Naive thymus-derived CD8-positive, alpha-beta T cell (primary cell): ENCODE measurements at places on chromosomes 12 and 14. TPM values are rescaled to one million over a fixed set of nuclear protein-coding genes. Genes with fewer than 3 reads are reported as not detected.

TSPAN19 gene
- total RNA-seq, result not detected

GDF11 gene
- total RNA-seq, result 5.8 TPM

WDR20 gene
- 50.0 TPM for total RNA-seq

MYF5 gene
- not detected for total RNA-seq

LPAR5 gene
- 18.9 TPM for total RNA-seq

DCN gene
- total RNA-seq, result not detected

NUMB gene
- 46.8 TPM for total RNA-seq

GRCh38 chr14:58258156-58258555 is 13.5 kb downstream of the PSMA3 start:
- DNase-seq, result no peak

- no peak for DNase-seq
Measured at GRCh38 chr12:124071075-124071443, 98.0 kb downstream of the ZNF664 start.

- DNase-seq, result no peak
Measured at GRCh38 chr12:118633071-118633470, 256.7 kb downstream of the SUDS3 start.

- no peak for DNase-seq
Measured at GRCh38 chr12:115078334-115078733, 394.4 kb upstream of the TBX3 start.

DNA sequence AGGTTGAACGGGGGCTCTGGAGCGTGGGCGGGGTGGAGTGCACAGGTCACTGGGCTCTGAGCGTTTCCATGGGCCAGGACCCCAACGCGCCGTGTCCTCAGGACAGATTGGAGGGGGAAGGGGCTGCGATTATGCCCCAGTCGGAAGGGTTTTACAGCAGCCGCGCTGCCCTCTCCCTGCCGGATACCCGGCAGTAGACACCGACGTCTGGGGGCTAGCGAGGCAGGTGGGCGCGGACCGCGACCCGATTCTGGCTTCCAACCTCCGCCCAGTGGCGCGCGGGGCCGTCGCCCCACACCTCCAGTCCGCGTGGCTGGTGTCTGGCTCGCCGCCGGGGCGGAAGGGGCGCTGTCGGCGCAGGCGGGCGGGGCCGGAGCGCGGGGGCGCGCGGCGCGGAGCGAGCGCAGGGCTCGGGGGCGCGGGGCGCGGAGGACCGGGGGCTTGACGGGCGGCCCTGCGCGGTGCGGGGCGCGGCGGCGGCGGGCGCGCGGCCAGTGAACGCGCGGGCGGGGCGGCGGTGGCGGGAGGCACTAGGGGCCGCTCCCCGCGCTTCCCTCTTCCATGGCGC is 2.4 kb upstream of the KIF26A start:
- DNase-seq, result no peak

DNA sequence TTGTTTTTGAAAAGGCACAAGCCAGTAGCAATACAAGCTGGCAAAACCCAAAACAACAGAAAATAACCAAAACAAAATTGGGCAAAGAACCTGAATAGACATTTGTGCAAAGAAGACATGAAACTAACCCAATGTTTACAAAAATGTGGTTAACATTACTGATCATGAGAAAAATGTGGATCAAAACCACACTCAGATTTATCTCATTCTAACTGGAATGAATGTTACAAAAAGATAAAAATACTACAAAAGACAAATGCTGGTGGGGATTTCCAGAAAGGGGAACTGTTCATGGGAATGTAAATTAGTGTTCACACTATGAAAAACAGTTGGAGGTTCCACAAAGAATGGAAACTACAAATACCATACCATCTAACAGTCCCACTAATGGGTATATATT is 26.6 kb downstream of the ASCL4 start:
- no peak for DNase-seq

DNA sequence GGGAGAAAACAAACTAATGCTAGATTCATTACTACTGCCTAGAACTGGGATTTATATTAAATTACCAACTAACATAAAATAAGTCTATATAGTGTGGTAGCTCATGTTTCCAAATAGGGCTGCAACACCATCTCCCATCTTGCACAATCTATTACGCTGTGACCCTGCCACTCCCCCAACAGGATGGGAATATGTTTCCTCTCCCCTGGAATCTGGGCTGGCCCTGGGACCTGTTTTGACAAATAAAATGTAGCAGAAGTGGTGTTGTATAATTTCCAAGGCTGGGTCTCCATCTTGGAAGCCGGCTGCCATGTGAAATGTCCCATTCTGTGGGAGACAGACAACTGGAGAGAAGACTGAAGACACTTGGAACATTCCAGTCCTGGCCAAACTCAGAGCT is 45.6 kb upstream of the FERMT2 start:
- no peak for DNase-seq

GRCh38 chr12:18907728-18908127 is 169.8 kb downstream of the CAPZA3 start:
- DNase-seq, result no peak

DNA sequence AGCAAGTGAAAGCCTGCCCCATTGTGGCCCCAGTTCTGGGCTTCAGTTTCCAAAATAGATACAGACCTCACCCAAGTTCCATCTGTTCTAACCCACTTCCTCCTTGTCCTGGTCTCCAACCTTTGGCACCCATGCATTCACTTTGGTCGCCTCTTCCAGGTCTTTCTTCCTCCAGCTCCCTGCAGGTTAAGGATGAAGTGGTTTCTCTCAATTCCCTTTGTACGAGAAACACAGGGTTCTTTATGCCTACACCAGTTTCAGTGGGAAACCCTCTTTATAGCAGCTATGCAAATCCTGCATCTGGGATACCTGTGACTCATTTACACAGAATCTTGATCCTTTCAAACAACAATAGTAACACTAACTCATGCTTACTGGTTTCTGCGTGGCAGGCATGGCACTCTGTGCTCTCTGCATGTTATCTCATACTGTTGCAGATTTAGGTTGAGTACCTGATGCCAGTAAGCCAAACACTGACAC is 110.6 kb upstream of the AMIGO2 start:
- no peak for DNase-seq

- no peak for DNase-seq
Measured at GRCh38 chr12:1922075-1922709, 3.7 kb upstream of the CACNA2D4 start.

DNA sequence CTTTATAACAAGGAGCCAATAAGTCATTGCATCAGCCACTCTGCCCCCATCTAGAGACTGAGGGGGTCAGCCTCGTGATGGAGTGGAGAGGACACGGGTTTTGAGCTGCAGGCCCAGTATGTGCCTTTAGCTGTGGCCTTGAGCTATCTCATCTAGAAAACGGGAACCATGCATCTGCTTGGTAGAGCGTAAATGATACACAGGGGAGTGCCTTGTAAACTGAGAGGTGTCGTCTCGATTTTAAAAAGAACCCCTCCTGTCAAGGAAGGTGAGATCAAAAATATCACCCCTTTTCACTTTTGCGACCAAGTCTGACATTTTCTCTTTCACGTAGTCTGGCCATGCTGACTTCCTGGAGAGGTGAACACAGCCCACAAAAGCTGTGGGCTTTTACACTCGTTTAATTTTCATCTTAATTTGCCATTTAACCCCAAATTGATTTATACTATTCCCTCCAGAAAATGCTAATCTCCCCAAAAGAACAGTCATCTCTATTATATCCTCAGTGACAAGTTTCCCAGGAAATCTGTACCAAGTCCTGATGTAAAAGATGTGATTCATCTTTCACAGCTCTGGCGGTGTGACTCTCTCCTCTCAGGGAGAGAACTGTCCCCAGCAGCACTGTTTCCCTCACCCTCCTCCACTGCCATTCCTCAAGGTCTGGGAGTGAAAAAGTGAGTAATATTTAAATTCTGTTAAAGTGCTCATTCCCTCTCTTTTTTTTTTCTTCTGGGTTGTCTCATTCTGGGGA is 30.6 kb downstream of the VCPKMT start:
- no peak for DNase-seq
